Psoas muscle (tissue), 8 donors: ENCODE measurements at places on chromosomes 11 and 22. TPM values are rescaled to one million over a fixed set of nuclear protein-coding genes. Genes with fewer than 3 reads are reported as not detected.

The PTGDR2 gene
- total RNA-seq, result 13.9 TPM

DNA sequence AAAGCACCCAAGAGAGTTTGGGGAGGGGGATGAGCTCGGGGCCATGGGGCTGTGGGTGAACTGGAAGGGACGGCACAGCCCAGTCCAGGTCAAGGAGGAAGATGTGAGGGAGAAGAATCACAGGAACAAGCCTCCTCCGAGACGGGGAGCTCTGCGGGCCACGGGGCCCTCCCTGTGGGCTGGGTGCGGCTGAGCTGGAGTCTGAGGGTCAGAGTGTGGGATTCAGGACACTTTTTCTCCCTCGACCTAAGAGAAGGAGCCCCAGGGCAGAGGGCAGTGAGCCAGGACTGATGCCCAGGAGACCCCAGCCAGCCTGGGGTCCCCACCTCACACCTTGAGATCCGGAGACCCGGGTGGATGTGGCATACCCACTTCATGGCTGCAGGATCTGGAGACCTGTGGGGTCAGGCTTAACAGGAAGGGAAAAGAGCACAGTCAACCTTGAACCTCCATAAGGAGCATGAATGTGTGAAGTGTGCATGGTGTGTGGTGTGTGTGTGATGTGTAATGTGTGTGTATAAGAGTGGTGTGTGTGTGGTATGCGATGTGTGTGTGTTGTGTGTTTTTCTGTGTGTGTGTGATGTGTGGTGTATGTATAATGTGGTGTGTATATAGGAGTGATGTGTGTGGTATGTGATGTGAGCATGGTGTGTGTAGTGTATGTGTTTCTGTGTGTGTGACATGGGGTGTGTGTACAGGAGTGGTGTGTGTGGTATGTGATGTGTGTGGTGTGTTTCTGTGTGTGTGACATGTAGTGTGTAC lies 504.6 kb downstream of the BRD1 start:
- peak; percentile 19 for DNase-seq

- peak; percentile 34 for DNase-seq
These were observed 22.7 kb upstream of the GRAMD1B start for GRCh38 chr11:123407130-123407995.

DNA sequence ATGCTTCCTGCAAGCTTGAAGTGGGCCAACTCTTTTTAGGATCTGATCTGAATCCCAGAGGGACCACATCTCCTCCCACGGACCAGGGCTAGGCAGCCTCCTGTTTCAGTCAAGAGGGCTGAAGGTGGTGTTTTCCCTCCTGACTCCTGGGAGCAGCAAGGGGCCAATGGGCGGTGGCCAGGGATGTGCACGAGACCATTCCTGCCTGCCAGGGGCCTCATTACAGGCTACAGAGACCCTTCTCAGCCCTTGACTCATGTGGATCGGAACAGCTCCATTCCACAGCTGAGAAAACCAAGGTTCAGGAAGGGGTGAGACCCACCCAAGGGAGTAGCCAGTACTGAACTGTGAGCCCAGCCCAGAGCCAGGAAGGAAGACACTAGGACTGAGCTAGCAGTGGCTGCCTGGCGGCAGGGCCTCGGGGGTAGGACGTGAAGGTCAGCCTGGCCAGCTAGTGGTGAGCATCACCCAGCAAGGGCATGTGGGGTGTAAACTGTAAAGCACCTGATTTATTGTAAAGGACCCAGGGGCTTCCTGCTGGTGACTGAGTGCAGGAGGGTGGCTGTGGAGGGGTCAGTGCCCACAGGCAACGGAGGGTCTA lies 3.4 kb upstream of the P2RY6 start:
- DNase-seq, result no peak

DNA sequence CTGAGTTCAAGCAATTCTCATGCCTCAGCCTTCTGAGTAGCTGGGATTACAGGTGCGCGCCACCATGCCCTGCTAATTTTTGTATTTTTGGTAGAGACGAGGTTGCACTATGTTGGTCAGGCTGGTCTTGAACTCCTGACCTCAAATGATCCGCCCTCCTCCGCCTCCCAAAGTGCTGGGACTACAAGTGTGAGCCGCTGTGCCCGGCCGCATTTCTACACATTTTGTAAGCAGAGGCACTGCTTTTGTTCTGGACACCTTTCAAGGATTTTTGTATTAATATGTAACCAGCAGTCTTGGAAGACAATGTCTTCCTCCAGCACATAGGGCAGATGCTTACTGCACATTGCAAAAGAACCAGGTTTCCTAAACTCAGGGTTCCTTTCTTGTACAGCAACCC lies 11.4 kb upstream of the VSIG10L2 start:
- DNase-seq, result no peak

The PRRG4 gene
- 0.34 TPM for total RNA-seq

GRCh38 chr11:43582863-43583462 lies 97.6 kb upstream of the HSD17B12 start:
- DNase-seq, result no peak

DNA sequence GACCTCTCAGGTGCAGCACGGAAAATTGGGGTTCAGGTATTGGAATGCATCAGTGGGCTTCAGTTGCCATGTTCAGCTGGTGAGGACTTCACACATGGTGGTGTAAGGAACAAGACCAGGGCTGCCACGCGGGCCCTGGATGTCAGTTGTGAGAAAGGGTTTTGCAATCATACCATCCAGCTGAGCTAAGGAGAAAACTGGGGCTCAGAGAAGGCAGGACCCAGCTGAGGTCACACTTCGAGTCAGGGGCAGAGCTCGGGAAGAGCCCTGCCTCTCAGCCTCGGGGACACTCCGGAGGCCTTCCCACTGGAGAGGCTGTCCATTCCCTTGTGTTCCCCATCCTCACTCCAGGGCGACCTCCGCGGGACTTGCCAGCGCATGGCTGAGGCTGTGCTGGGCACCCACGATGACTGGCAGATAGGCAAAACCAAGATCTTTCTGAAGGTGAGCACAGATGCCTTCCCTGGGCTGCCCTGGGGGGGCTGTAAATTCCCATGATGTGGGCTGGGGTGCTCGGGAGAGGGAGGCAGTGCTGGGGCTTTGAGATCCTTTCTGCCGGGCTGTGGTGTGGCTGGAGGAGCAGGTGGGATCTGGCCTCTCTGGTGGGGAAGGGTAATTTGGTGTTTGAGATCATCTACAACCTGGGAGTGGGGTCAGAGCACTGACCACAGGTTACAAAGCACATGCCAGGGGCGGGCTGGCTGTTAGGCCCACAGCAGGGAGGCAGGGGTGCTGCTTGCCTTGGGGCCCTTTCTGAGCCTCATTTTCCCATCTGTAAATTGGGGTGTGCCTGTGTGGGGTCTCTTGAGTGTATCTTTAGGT lies 47.2 kb downstream of the MYO7A start:
- DNase-seq, result peak; percentile 61

The CEND1 gene
- not detected for total RNA-seq

DNA sequence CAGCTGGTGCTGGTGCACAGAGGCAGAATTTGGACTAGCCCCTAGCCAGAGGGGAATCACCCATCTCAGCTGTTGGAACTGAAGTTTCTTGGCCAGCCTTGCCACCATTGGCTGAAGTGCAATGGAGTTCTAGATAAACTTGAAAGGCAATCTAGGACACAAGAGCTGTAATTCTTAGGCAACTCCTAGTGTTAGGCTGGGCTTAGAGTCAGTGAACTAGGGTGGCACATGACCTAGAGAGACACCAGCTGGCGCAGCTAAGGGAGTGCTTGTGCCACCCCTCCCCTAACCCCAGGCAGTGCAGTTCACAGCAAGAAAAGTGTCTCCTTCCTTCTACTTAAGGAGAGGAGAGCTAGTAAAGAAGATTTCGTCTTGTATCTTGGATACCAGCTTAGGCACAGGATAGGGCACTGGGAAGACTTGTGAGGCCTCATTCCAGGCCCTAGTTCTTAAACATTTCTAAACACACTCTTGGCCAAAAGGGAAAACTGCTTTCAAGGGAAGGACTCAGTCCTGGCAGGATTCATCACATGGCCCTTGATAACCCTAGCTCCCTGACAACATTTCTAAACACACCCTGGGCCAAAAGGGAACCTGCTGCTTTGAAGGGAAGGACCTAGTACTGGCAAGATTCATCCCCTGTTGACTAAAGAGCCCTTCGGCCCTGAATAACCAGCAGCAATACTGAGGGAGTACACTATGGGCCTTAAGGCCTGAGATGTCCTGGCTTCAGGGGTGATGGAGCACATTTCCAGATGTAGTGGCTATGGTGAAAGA lies 53.4 kb downstream of the XRRA1 start:
- no peak for DNase-seq

DNA sequence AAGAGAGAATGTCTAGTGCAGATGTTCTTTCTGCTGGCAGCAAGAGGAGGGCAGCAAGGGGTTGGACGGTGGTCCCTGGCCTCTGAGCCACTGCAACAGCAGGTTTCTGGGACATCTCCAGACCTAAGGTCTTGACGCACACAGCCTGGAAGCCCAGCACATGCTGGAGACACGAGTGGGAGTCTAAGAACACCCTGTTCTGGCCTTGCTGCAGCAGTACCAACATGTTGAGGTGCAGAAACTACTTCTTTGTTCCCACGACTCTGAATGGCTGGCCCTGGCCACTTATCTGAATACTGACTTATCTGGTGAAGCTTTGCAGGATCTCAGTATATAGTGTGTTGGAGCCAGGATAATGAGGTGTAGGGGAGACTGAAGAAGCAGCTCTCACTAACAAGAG lies 6.8 kb downstream of the MICAL2 start:
- DNase-seq, result no peak

DNA sequence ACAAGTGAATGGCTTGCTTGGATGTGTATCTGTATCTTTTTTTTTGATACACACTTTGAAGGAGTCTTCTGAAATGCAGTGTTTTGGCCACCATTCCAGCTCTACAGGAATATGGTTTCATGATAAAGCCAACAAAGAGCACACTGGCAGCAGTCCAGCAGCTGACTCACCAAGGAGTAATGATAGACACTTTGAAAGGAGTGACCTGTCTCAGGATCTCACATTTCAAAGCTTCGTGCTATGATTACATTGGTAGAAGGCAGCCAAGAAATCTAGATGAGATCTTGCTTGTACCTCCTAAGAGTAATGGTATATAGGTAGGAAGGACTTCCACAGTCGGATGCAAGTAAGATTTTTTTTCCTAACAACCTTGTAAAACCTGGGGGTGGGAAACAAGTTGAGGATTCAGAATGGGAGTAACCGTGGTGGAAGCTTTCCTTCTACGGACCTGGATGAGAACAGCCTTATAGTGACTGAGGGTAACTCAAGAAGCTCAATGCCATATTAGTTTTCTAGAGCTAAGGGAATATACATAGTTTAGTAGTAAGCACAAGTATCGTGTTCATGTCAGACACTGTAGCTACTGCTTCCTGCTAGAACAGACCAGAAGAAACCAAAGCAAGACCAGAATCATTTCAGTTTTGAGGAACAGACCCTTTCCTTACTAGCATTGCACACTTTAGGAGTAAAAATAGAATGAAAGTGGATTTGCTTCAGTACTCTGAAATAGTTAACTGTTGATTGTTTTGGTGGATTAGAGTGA lies 25.0 kb downstream of the MTMR3 start:
- peak; percentile 78 for DNase-seq

The OR52A1 gene
- not detected for total RNA-seq

- DNase-seq, result no peak
These were observed 976.9 kb downstream of the BRD1 start for GRCh38 chr22:48850658-48851287.

The NXPE1 gene
- not detected for total RNA-seq
